ENCODE measurements at places on chromosomes 7 and 10.

DNA sequence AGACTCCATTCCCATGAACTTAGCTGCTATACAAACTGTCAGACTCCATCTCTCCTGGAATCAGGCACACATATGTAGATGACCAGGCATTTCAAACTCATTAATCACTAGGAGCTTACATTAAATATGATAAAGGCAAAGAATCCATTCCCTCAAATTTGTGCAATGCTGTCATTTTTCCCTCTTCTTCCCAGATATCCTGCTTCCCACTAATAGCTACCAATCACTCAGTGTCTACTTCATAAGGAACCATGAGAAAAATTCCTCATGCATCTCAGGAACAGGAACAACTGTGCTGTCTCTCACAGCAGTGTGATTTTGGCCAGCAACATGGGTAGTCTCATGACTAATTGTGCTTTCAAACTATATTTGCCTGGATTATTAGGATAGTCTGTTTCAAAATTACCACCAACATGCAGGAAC lies 133.9 kb downstream of the DKK1 start:
- DNase-seq: peak; percentile 77

DNA sequence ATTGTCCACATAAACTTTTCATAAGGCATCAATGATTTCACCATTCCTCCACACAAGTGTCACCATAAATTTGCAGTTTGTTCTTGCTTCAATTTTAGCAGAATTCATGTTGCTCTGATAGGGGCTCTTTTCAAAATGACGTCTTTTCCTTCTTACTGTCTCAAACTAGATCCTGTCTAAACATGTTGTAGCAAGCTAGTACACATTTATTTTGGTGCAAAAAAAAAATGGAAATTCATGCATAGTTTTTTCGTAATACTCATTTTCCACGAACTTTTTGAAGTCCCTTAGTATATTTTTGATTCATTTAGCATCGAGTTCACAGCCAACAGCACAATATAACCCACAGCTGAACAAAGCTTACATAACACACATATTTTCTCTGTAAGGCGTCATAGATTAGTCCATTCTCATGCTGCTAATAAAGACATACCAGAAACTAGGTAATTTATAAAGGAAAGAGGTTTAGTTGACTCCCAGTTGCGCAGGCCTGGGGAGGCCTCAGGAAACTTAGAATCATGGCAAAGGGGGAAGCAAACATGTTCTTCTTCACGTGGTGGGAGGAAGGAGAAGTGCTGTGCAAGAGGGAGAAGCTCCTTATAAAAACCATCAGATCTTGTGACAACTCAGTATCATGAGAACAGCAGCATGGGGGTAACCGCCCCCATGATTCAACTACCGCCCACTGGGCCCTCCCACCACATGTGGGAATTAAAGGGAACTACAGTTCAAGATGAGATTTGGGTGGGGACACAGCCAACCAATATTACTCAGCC lies 301.5 kb downstream of the CCDC3 start:
- DNase-seq: no peak

DNA sequence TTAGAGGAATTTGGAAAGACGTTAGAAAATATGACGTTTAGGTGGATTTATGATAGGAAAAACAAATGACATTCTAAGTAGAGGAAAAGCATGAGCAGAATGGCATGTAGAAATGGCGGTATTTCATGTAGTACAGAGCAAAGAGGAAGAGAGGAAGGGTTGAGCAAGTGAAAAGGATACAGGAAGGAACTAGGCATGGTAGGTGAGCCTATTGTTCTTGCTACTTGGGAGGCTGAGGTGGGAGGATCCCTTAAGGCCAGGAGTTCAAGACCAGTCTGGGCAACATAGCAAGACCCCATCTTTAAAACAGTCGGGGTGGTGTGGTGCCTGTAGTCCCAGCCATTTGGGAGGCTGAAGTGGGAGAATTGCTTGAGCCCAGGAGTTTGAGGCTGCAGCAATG lies 1.2 kb downstream of the GTPBP10 start:
- DNase-seq: no peak

DNA sequence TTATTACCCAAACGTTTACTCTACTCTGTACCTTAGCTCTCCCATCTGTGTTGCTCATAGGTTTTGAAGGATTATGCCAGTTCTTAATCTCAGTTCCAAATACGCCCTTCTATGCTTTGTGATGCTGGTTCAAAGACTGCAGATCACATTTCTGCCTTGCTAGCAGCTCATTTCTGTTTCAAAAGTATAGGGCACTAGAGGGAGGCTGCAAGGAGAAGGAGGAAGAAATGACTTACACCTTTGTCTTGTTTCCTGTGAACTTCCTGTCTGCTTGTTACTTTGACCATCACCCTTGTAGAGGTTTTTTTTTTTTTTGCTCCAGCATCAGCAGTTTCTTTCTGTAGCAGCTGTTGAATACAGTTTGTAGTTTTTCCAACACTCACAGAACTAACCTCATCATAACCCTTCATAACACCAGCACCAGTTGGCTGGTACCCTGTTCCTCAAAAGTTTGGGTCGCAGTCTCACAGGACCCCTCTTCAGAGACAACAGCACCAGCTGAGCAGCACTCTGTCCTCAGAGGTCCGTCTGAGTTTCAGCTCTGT lies 16.5 kb downstream of the SLK start:
- DNase-seq: no peak

DNA sequence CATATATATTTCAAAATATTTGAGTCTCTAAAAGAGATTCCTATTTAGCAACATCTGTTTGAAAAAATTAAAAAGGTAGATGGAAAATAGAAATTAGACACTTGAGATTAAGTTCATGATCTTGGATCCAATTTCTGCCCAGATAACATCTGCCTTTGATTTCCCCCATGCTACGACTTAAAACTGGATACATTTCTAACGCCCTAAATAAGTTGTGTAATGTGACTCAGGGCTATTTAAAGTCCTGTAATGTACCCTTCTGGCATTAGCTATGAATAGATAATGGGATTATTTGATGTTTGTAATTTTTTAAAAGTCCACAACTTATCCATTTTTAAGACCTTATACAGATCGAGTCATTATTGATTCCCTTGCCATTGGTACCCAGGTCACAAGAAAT lies 23.4 kb downstream of the CFAP43 start:
- no peak for DNase-seq

DNA sequence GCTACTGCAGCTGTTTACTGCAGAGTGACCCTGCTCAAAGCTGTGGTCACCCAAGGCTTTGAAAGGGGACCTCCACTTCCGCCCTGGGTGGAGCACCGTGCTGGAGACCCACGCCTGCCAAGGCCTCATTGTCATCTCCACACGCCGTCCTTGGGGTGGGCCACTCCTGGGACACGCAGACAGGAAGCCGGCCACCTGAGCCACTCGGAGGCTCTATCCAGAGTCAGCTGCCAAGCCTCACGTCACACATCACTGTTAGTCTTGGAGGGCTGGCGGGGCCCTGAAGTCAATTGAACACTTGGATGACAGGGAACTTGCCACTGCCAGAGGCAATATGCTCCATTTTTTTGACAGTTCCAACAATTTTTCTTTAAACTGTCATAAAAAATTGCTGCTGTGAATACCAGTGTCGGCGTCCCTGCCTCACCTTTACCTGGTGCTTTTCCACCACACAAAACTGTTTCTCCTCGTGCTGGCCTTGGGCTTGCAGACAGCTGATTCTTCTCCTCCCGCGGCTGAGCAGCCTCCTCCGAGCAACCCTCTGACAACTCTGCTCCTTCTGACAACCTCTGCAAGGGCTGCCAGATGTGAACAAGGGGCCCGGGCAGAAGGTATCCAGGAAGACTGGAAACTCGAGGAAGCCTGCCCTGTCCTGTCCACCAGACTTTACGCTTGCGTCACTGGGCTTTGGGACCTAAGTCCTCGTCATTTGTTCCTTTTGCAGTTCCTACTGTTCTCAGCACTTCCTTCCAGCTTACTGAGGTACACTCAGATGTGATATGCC lies 81.9 kb downstream of the EGFR start:
- no peak for DNase-seq

- DNase-seq: no peak
Measured at GRCh38 chr10:110378006-110378405, 73.3 kb upstream of the SMNDC1 start.

DNA sequence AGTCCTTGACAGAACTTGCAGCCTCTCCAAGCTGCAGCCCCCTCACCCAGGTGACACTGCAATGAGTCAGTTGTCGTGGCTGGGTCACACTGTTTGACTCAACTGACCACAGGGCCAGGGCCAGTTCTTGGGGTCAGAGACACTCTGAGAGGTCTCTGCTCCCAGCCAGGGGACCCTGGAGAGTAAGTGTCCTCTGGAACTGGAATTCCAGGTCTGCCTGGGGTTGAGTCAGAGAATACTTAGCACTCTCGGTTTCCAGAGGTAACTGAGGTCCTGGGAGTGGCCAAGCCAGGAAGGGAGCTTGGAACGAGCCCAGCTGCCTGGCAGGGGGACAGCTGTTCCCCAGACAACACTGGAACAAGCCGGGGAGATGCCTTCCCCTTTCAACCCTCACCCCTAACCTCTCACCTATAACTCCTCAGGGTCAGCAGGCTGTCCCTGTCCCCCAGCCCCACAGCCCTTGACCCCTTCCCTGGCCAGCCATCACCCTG lies 2.2 kb upstream of the MYL10 start:
- peak; percentile 49 for DNase-seq

DNA sequence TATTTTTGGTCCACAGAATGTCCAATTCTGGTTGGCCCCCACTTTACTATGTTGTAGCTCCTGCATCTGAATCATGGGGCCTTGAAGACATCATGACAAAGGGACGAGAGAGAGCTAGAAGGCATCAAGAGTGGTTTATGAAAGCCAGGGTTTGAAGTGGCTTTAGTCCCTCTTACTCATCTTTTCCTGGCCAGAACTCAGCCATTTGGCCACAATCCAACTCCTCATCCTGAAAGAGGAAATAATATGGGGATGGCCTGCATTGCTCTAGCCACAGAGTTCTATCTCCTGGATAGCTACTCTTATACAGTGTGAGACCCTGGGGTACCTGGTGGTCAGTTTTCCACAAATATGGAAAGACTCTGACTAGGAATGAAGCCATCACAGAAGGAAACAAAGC lies 418.9 kb downstream of the XPNPEP1 start:
- DNase-seq: peak; percentile 49

- DNase-seq: no peak
Measured at GRCh38 chr10:5450605-5451384, 38.4 kb downstream of the NET1 start.

- no peak for DNase-seq
Measured at GRCh38 chr10:97220355-97220754, 34.6 kb upstream of the SLIT1 start.

DNA sequence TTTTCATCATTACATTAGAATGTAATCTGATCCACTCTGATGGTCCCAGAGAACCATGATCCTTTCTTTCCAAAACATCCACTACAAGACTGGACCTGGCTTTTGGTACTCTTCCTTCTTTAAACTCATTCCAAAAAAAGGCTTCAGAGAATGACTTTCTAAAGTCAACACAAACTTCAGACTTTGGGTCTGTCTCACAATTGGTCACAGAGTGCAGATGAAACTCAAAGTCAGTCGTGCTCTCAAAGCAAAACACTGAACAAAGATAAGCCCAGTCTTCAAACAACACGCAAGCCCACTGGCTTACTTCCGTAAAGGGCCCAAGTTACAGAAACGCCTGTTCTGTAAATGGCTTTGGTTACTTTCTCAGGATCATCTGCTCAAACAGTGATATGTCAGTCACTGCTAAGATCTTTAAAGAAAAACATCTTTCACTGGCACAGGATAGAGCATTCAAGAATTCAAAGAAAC lies 250.9 kb upstream of the MKLN1 start:
- DNase-seq: peak; percentile 53

- DNase-seq: no peak
Measured at GRCh38 chr7:9013940-9014339, 580.5 kb downstream of the NXPH1 start.

DNA sequence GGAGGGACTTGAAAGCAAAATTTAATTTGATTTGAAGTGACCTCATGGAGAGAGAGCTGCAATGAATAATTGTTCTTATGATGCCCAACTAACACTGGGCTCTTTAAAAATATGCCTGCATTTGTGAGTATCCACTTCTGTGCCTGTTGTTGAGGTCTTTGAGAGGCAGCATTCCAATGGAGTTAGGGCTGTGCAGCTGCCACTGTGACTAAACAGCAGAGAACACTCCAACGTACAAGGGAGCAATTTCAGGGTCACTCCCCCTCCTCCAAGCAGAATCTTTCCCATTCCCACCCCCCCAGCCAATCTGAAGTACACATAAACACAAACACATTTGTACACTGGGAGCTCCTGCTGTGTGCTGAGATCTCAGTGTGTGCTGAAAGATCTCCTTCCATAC lies 28.0 kb upstream of the GSAP start:
- peak; percentile 50 for DNase-seq

DNA sequence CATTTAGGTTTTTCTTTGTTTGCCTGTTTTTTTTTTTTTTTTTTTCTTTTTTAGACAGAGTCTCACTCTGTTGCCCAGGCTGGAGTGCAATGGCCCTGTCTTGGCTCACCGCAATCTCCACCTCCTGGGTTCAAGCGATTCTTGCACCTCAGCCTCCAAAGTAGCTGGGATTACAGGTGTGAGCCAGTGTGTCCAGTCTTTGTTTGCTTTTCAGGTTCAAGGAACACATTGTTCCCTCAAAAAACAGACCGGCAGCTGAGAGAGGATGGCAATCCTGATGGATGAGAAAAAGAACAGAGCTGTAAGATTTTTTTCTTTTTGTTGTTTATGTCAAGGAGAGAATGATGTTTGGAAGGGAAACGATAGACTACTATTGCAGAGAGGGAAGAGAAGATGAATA lies 23.3 kb upstream of the RHOBTB1 start:
- DNase-seq: no peak

DNA sequence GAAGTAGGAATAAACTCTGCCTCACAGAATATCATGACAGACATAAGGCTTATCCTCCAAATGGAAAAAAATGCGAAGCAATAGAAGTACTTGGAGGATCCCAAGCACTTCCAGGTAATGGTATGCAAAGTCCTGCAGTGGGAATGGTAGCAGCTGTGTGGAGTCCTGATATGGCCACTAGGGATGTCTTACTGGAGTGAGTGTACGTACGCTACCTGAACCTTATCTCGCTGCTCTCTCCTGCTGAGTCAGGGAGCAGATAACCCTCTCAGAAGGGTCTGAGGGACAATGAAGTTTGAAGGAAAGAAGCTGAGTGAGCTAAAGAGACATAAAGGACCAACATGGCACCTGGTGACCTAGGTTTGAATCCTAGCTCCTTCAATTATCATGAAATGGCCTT lies 42.2 kb downstream of the CH25H start:
- DNase-seq: no peak

DNA sequence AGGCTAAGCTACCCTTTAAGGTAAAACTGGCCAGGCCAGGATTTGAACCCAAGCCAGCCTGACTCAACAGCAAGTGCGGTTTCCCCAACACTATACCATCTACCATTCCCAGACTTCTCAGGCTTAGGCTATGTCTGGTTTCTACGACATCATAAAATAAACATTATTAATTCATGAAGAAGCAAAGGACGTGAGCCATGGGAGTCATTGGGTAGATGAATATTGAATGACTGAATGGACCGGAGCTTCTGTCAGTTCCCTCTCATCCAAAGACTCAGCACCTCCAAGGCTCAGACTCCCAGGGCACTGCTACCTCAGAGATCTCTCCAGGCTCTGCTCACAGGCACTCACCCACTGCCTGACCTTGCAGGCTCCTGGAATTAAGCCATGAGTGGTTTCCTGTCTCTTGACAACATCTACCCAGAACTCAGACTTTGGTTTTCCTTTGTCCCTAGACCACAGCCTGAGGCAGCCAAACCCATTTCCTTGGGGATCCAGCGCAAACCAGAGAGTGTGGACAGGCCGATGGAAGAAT lies 64.6 kb upstream of the STEAP1B start:
- DNase-seq: peak; percentile 97

GRCh38 chr7:51328351-51328801 lies 11.8 kb upstream of the COBL start:
- no peak for DNase-seq

- no peak for DNase-seq
Measured at GRCh38 chr7:157265051-157265450, 71.8 kb upstream of the DNAJB6 start.

Data from EL (cell line).